Stimulated activated CD4-positive, alpha-beta T cell treated with anti-CD3 and anti-CD28 coated beads, TNF-alpha, amount 100 ng/mL, for 48 hours (primary cell): ENCODE measurements at places on chromosomes 6 and 20.

DNA sequence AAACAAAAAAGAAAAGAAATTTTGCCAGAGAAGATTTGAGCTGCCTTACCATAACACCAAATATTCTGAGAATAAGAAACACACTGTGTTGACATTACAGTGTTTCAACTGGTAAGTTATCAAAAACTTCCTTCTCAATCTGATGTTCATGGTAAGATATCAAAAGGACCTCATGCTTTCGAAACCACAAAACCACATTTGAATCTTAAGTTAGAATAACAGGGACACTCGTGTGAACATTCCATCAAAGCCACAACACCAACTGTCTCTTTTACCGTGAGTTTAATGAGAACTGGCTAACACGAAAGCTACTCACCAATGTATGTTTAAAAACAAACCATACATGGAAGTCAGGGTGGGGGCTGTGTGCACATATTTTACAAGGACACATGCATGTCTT, 73.0 kb upstream of the OPRM1 start:
- DNase-seq: no peak

- no peak for DNase-seq
Observed at GRCh38 chr6:53618219-53618618, 47.3 kb downstream of the KLHL31 start.

- DNase-seq: no peak
Observed at GRCh38 chr6:170047823-170048222, 243.1 kb downstream of the DLL1 start.

- no peak for DNase-seq
Observed at GRCh38 chr6:62150048-62150663, 135.9 kb downstream of the KHDRBS2 start.

DNA sequence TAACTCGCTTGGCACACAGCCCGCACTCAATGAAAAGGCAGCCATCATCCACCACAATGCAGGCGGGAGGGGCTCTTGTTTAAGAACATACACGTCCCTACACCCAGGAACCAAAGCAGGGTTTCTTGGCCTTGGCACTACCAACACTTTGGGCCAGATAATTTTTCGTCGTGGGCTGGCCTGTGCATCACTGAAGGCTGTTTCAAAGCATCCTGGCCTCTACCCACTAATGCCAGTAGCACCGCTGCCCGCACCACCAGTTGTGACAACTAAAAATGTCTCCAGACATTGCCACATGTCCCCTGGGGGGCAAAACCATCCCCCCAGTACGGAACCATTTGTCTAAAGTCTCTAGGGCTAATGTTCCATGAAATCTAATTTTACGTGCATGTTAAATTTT, 13.0 kb downstream of the UQCC2 start:
- no peak for DNase-seq

- no peak for DNase-seq
Observed at GRCh38 chr20:3931664-3932063, 42.5 kb downstream of the PANK2 start.

DNA sequence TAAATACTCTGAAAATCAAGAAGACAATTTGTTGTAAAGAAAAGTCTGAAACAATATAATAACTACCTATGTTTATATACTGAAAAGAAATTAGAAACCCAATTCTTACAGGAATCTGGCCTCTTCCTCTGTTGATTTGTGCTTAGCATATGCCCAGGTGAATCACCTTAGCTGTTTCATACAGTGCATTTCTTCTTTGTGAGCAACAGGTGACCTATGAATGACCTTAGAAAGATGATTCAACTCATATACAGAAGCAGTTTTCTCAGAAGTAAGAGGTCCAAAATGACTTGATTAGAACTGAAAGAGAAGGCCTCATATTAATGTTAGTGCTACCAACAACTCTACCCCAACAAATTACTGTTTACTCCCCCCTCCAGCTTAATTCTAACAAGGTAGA, 419.5 kb upstream of the ID4 start:
- no peak for DNase-seq

GRCh38 chr20:48679599-48679998, 148.2 kb downstream of the PREX1 start:
- no peak for DNase-seq

DNA sequence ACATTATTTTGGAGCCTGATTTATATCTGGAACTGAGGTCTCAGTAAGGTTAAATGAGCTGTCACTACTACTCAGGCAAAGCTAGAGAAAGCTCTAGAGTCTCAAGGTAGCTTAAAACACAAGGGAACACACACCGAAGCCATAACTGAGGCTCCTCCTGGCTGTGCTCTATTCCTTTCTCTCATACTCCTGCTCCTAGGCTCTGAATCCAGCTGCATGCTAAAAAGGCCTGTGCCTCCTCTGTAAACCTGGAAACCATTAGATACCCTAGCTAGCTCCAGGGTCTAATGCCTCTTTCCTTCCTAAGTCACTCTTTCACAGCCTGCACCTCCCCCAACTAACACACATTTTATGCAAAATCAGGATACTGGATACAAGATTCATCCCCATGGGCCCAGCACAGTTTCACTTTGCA, 17.1 kb downstream of the RIPOR2 start:
- no peak for DNase-seq

DNA sequence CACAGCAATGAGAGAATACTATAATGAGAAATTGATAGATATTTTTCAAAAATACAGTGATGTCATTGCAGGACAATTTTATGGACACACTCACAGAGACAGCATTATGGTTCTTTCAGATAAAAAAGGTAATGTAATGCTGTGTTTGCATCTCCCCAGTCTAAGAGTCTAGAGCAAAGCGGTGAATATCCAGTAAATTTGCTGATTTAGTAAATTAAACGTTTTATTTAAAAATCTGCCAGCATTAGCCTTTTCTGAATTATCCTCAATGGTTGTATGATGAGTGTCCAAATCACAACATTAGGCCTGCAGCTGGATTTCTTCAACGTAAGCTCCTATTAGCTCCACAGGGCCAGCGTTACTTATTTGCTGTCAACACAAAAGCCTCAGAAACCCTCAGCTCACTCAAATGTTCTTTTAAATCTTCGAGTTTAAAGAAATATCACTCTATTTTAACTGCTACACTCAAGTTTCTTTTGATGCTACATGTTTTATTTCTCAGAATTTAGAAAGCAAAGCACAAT, 16.0 kb downstream of the SMPDL3A start:
- no peak for DNase-seq

DNA sequence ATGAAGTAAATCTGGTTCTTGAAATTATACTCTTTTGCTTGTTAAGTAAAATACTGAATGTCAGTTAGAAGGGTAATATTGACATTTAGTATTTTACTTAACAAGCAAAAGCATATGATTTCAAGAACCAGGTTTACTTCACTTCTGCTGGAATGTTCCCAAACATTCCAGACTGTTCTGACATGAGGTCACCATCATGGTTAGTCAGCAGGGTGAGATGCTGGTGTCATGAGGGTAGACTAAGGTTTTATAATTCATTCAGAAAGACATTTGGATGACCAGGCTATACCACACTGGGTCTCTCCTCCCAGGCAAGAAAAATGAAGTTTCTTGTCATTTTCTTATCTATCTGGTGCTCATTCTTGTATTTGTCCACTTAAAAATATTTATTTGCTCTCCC, 414.4 kb upstream of the MMS22L start:
- DNase-seq: no peak

DNA sequence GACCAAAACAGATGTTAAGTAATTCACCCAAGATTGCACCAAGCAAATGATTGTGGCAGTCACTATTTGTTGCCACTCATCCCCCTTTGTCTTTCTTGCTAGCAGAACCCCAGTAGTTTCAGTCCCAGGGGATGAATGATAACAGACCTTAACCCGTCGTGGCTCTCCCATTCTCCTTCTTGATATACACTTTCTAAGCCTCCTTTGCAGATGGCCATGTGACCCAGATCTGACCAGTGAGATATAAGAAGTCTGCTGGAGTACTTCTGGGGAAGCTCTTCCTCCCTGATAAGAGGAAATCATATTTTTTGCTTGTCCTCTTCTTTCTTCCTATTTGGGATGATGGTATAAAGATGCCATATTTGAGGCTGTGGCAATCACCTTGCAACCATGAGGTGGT, 9.6 kb upstream of the SH3BGRL2 start:
- DNase-seq: no peak

- no peak for DNase-seq
Observed at GRCh38 chr6:105078386-105078708, 101.5 kb downstream of the POPDC3 start.

DNA sequence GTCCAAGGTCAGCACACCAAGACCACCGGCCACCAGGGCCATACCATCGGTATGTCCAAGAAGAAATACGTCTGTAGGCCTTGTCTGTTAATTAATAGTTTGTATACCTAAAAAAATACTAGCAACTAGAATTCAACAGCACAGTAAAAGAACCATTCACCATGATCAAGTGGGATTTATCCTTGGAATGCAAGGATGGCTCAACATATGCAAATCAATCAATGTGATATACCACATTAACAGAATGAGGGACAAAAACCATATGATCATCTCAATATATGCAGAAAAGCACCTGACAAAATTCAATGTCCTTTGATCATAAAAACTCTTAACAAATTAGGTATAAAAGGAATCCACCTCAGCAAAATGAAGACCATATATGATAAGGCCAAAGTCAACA, 24.4 kb downstream of the RPP40 start:
- no peak for DNase-seq

DNA sequence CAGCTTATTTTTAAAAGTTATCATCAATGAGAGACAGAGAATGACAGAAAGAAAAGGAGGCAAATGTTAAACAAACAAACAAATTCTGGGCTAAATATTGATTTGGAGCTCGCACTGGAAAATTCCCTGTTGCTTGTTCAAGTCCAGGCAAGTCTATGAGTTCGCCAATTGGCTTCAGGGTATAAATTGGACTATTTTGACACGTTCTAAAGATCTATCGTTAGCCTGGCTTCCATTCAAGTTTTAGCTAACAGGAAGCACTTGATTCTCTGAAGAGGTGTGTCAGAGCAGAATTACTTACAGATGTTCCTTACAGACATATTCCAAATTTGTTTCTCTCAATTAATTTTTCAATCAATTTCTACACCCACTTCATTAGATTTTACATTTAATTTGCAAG, 15.8 kb upstream of the RFPL4B start:
- no peak for DNase-seq

GRCh38 chr6:158715330-158716311, 65.8 kb downstream of the SYTL3 start:
- DNase-seq: no peak

- no peak for DNase-seq
Observed at GRCh38 chr6:2477666-2478065, 232.3 kb upstream of the GMDS start.

DNA sequence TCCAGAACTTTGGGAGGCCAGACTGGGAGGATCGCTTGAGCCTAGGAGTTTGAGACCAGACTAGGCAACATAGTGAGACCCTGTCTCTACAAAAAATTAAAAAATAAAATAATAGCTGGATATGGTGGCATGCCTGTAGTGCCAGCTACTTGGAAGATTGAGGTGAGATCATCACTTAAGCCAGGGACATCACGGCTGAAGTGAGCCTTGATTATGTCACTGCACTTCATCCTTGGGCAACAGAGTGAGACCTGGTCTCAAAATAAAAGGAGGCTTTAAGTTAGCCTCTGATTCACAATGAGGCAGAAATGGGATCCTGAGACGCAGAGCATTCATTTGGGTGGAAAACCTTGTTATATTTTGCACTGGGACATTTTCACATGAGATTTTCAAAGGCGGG, 57.0 kb downstream of the TULP4 start:
- no peak for DNase-seq

- no peak for DNase-seq
Observed at GRCh38 chr6:150486048-150486447, 113.6 kb upstream of the PLEKHG1 start.

- no peak for DNase-seq
Observed at GRCh38 chr6:135902756-135903331, 51.3 kb downstream of the PDE7B start.

DNA sequence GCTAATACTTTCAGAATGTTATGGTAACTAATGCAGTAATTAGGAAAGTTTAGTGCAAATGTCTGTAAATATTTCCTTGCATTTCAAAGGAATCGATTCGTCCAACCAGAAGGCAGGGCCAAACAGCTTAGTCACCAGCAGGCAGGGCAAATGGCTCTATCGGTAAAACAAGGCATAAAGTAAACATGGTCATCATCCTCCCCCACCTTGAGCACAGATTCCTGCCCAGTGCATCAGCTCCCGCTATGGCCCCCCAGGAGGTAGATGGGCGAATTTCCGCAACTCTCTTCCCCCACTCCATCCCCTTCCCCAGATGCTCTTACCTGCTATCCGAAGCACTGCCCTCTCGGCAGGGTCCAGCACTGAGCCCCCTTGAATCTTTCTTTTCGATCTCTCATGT, 103.8 kb upstream of the BEND6 start:
- DNase-seq: no peak

GRCh38 chr6:43869079-43869710, 99.2 kb downstream of the VEGFA start:
- no peak for DNase-seq

GRCh38 chr20:454951-455350, 7.4 kb downstream of the TBC1D20 start:
- DNase-seq: no peak

- no peak for DNase-seq
Observed at GRCh38 chr20:9185511-9185910, 116.6 kb downstream of the PLCB4 start.

DNA sequence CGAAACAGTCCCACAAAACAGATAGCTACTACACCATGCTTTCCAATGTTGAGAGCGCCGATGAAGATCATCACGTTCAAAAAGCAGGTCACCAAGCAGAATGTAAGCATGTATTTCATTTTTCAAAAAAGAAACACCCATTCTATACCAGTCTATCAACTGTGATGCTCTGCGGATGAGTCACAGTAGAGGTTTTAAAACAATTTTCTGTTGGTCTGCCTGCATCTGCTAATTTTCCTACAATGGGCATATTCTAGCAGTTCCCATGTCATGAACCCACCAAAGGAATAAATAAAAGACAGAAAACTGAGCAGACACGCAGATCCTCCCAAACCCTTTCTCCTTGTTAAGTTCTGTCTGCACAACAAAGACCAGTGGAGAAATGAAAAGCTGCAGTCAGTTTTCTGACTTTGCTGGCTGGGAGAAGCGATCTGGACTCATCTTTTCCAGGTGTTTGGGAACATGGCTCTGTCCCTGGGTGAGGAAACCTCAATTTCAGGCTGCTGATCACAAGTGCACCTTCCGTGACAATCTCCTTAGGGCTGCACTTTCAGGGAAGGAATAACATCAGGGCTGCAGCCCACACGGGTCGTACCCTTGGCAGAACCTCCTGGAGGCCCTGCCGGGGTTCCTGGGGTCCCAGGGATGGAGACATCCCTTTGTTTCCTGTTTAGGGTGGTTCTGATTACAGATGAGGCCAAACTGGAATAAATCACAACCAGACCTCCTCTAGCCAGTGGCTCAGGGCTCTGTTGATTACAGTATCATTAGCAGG, 200.1 kb downstream of the BMP7 start:
- DNase-seq: no peak
